Muscle of leg (tissue), 16 donors: ENCODE measurements at places on chromosomes 6 and 20. TPM values are rescaled to one million over a fixed set of nuclear protein-coding genes. Genes with fewer than 3 reads are reported as not detected.

Gene CST2
- total RNA-seq: not detected

Gene KCNK15
- total RNA-seq: 0.27 TPM

Gene FAM83C
- not detected for total RNA-seq

DNA sequence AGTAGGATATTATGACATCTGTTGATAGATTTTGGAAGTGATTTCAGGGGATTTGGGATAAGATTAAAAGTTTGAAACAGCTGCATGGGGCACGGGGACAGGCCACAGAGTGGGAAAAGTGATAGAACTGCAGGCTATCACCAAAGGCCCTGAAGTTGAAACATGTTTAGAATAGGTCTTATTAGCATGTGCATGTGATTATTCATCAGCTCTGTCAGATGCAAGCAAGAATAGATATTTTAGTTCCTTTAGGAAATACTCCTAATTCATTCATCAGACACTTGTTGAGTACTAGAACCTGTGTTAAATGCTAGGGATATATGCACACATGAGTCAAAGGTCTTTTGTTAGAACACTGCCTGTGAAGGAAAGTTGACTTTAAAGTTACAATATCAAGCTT, 261.2 kb upstream of the MAN1A1 start:
- no peak for DNase-seq
- H3K27ac ChIP-seq: no peak overlapping the region
- H3K27me3 ChIP-seq: no peaks in the 10 kb centered on the region
- no peaks in the 10 kb centered on the region for H3K36me3 ChIP-seq
- no peaks in the 10 kb centered on the region for H3K4me1 ChIP-seq

DNA sequence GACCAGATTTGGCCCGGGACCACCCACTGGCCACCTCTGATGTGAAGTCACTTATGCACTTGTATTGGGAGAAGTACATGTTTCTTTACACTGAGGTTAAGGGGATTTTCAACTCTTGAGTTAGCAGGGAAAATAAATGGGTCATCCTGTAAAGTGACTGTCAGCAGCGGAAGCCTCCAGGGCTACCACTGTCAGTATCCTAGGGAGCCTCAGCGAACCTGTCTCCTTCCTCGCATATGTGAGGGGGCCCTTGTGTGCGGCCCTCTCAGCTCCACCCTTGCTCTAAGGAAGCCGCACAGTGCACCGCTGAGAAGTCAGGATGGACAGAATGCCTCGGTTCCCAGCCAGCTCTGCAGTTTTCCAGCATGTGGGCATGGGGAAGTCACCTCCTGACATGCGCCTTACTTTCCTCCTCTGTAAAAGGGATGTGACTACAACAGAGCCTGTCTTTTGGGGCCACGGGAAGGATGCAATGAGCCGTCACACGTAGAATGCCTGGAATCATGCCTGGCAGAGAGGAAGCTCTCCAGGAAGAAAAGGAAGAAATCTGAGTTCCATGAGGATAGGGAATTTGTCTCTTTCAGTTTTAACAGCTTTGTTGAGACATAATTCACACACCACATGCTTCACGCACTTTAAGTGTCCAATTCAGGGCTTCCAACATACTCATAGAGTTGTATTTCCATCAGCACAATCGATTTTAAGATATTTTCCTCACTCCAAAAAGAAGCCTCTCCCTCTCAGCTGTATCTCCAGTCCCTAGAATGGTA, 115.4 kb downstream of the SYCP2 start:
- H3K4me3 ChIP-seq: no peak overlapping the region
- peaks cover 28% of the 10 kb centered on the region for H3K4me1 ChIP-seq
- H3K36me3 ChIP-seq: no peaks in the 10 kb centered on the region
